Kidney (tissue), 22 donors: ENCODE measurements at places on chromosomes 11 and 22.

- no peak for DNase-seq
Observed at GRCh38 chr11:27485930-27486773, 13.6 kb upstream of the LGR4 start.

- no peak for DNase-seq
Observed at GRCh38 chr11:60699936-60700335, 524 bp downstream of the MS4A8 start.

- DNase-seq = no peak
Observed at GRCh38 chr11:74468936-74469335, 1.6 kb upstream of the KCNE3 start.

GRCh38 chr22:50010676-50011446 lies 1.7 kb downstream of the IL17REL start:
- no peak for DNase-seq
